Nucleus accumbens (tissue), 56 donors: ENCODE measurements at places on chromosomes 3 and 15.

DNA sequence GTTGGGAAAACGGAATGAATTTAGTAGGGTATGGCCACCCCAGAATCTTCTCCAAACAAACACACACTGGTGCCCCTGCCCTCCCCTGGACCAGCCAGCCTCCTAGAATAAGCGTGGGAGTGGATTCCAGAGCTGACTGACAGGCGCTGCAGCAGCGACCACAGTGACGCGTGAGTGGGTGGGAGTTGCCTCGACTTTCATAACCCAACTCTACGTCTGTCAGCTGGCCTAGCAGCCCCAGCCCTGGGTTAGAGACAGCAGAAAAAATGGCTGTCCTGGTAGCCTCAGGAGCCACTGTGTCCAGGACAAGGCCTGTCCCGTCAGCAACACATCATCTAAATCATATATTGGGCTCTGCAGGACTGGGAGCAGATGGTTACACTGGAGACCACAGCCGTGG is 10.0 kb downstream of the PLA2G4B start:
- no peak for DNase-seq

- DNase-seq: no peak
Measured at GRCh38 chr15:52338058-52338457, 42.5 kb upstream of the MYO5C start.

DNA sequence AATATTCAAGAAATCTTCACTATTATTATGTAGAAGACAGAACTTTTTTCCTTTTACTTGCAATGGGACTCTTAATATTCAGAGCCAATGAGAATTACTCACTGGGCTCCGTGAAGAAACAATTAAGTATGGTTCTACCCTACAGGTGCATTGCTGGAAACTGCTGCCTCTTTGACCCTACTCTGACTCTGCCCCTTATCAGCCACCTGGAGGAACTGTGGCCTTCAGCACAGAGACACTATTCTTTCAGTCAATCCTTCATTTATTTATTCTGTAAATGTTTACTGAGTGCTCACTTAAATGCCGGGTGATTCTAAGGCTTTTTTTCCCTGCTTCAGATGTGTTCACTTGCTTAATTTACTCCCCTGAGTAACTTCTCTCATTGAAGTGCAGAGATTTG is 163.2 kb downstream of the SYNPR start:
- no peak for DNase-seq

DNA sequence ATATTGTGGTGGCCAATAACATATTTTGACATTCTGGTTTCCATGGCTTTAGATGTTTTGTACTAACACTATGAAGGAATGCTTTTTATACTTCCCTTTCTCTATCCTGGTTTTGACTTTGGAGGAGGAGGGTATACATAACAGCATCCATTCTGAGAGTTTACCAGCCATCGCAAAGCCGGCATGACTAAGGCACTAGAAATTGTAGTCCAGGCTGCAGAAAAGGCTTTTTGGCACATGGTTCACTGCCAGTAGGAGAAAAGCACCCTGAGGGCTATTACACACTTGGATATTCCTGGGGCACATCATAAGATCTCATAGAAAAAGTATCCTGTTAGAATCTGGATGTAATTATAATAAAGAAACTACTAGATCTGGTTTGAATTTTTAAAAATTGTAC is 101.8 kb downstream of the STT3B start:
- DNase-seq: no peak

GRCh38 chr15:50876989-50877360 is 31.5 kb upstream of the AP4E1 start:
- DNase-seq: peak; percentile 51

GRCh38 chr3:149812165-149812605 is 830 bp upstream of the RNF13 start:
- peak; percentile 76 for DNase-seq

GRCh38 chr3:61562042-61562720 is 810 bp downstream of the PTPRG start:
- DNase-seq: no peak

- no peak for DNase-seq
Measured at GRCh38 chr15:65406424-65407000, 16.2 kb downstream of the IGDCC4 start.

GRCh38 chr3:197155046-197155445 is 125.4 kb upstream of the MELTF start:
- no peak for DNase-seq

- DNase-seq: no peak
Measured at GRCh38 chr3:188262913-188263683, 109.1 kb downstream of the LPP start.
